Cortex of kidney (tissue), 1 donor: ENCODE measurements at places on chromosomes 2 and 18.

DNA sequence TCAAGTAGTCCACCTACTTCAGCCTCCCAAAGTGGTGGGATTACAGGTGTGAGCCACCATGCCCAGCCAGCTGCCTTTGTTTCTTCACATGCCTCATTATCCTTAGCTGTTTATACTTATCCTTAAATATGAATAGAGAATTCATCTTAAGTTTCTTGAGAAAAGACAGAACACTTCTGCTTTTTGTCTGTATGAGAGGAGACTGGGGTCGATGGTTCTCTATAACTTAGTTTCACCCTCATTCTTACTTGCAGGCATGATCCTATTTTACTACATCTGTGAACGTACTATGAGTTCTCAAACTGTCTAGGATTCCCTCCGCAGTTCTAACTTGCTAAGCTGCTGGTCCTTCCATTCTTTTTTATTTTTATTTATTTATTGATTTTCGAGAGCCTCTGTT lies 20.4 kb downstream of the PPM1B start:
- DNase-seq, result no peak

DNA sequence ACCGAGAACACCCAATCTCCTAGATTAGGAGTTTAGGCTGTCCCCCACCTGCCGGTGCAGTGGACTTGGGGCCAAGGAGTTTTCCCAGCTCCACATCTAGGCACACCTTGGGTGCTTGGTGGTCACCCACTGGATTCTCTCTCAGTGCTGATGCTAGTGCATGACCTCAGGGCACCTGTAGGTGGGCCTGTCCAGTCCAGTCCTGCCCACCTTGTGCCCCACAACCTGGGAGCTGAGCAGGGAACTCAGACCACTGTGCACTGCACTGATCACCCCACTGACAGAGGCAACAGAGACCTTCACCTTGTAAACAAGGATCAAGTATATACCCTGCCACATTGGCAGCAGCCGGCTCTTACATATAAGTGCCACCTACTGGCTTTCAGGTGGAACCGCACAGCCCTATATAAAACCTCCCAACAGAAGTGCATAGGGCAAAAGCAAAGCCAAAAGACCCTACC lies 12.7 kb upstream of the CDH19 start:
- DNase-seq, result no peak

DNA sequence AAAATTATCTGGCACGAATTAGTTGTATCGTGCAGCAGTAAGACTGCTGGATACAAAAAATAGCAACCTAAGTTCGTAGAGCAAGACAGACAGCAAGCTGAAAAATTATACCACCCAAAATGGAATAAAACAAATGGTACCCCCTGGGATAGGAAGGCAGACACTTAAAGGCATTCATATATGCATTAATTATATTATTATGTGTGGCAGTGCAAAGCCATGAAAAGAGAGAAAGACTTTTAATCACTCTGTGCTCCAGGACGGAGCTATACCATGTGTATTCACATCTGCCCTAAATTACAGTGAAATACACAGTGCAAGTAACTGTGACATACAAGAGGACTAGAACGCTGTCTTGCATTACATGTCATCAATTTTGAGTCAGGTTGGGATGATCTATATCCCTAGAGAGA lies 235.9 kb downstream of the GULP1 start:
- DNase-seq, result no peak

GRCh38 chr2:133252780-133253355 lies 315.4 kb downstream of the NCKAP5 start:
- no peak for DNase-seq

- no peak for DNase-seq
Measured at GRCh38 chr18:24319757-24320156, 77.9 kb downstream of the OSBPL1A start.

GRCh38 chr2:25649786-25650185 lies 23.6 kb downstream of the DTNB start:
- DNase-seq, result no peak

GRCh38 chr2:227482638-227483340 lies 10.8 kb downstream of the AGFG1 start:
- no peak for DNase-seq

DNA sequence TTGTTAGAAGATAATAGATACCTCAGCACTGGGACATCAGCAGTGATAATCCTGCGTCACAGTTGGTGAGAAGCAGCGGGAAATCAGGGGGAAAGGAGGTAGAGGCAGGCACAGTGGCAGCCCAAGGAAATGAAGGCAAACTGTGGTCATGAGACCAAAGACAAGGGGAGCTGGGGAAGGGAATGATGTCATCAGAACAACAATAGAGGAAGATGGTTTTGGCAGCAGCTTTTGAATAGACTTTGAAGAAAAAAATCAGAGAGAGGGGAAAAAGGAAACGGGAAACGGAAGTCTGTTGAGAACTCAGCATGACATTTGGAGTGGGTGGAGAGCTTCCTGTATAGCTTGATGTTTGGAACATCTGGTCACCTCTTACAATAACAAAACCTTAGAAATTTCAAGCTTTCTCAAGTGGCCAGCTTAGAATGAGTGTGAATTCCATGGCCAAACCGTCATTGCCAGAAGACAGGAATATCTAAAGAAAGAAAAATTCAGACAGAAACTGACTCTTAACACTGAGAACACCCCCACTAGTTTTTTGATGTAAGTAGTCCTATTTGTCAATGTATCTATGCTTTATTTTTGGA lies 18.4 kb upstream of the YES1 start:
- no peak for DNase-seq

- DNase-seq, result no peak
Measured at GRCh38 chr2:191797500-191797899, 49.4 kb downstream of the CAVIN2 start.

- no peak for DNase-seq
Measured at GRCh38 chr18:6576718-6577375, 152.7 kb upstream of the ARHGAP28 start.

GRCh38 chr2:230601510-230601909 lies 111.1 kb upstream of the CAB39 start:
- DNase-seq, result no peak

DNA sequence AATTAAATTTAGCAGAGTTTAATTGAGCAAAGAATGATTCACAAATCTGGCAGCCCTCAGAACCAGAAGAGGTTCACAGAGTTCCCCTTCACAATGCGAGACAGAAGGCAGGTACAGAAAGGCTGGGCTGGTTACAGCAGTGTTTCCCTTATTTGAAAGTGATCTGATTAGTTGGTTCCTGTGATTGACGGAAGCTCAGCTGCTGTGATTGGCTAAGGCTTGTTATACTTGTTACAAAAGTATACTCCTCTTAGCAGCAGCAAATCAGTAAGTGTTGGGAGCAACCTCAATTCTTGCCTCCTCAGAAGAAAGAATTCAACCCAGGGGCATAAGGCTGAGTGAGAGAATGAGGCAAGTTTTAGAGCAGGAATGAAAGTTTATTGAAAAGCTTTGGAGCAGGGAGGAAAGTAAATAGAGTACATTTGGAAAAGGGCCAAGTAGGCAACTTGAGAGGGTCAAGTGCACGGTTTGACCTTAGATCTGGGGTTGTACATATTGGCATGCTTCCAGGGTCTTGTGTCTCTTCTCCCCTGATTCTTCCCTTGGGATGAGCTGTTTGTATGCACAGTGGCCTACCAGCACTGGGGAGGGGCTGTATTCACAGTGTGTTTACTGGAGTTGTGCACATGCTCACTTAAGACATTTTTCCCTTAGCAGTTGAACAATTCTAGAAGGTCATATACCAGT lies 431.8 kb upstream of the RAB12 start:
- DNase-seq, result no peak

DNA sequence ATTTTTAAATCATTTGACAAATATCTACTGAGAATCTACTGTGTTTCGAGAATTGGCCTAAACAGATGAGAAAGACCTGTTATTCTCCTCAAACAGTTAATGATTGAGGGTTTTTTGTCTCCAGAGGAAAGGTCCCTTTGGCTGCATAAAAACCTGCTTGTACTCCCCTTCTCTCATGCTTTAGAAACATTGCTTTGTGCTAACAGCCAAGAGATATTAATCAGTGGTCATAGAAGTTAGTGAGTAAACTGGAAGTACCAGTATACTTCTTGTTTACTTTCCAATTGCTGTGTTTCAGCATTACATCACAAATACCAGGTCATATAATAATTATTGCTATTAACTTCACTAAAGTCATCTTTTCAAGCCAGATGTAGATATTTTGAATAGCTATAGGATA lies 34.1 kb downstream of the ITGB6 start:
- DNase-seq, result no peak

- no peak for DNase-seq
Measured at GRCh38 chr2:123747326-123747725, 277.8 kb upstream of the CNTNAP5 start.

DNA sequence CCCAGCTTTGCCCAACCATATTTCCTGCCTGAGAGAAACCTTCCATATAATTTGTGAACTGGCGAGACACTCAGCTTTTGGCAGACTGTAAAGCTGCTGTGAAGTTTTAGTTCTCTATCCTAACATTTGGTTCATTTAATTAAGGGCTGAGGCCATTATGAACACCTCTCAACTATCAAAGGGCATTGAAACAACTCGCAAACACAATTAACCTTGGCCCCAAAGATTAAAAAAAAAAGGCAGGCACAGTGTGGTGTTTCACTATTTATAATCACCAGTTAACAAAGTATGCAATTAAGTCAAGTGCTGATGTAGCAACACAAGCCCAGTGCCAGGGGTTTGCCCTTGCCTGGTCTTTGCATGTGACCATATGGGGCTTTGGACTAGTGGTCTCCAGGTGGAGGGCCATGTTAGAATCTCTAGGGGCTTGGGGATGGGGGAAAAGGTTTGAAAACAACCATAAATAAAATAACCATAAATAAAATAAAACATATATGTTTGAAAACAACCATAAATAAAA lies 297.6 kb upstream of the SKOR2 start:
- no peak for DNase-seq

DNA sequence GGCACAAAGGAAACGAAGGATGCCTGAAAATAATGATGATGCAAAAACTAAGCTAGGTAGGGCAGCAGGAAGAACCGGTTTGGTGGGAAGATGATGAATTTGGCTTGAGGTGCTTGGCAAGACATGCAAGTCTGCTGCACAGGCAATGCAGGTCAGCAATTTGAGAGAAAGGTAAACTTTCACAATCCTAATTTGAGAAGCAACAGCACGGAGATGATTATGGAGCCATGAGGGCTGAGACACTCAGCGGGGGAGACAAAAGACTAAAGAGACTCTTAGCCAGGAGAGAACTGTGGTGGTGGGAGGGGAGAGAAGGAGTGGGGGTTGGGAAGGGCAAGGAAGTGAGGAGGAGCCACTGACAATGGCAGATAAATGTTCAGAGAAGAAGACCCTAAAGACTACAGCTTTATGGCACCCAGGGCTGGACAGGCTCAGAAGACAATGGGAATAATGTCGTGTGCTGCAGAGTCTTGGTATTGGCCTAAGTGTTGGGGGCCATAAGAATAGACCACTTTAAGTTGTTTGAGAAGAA lies 19.4 kb upstream of the RNF149 start:
- DNase-seq, result no peak

GRCh38 chr2:133802409-133803039 lies 234.3 kb upstream of the NCKAP5 start:
- no peak for DNase-seq

DNA sequence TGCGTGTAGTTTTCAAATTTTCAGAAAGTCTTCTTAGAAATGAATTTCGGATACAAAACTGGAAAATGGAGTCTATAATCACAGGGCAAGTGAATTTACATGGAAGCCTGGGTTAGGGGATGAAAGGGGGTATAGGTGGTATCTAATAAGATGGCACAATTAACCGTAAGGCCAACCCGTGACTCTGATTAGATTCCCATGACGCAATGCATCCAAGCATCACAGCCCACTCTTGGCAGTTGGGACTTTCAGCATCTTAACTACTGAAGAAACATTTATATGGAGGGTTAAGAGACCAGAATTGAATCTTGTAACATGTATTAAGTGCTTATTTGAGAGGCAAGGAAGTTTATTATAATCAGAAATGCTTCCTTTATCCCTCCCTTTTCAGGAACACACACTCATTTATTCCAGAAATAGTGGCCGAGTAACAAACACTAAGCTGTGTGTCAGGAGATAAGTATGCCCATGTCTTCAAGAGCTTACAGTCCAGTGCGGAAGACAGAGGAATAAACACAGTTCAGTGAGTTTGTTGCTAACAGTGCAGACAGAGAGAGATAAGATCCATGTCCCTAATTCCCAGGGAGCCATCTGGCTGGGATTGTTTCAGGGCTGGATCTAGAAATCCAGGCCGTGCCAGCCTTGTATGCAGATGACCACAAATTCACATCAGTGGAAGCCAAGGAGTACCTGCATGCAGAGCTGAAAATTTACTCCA lies 151.2 kb downstream of the ANTXR1 start:
- DNase-seq, result no peak

- no peak for DNase-seq
Measured at GRCh38 chr2:19881221-19881907, 20.4 kb downstream of the TTC32 start.

DNA sequence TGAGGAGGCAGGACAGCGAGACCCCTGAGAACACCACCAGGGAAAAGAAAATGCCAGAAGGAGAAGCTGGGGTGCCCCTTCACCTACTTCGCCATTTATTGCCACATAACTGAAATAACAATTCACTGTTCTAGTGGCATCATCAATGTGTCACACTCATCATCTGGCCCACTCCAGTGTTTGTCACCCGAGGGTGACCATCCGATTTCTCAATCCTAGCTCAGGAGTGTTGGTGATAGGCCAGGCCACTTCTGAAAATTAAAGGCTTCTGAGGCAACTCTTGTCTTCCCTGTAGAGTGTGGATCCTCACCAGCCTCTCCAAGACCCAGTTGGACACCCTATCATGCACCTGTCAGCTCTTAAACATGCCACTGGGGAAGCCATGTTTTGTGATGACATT lies 62.9 kb upstream of the BZW1 start:
- no peak for DNase-seq

DNA sequence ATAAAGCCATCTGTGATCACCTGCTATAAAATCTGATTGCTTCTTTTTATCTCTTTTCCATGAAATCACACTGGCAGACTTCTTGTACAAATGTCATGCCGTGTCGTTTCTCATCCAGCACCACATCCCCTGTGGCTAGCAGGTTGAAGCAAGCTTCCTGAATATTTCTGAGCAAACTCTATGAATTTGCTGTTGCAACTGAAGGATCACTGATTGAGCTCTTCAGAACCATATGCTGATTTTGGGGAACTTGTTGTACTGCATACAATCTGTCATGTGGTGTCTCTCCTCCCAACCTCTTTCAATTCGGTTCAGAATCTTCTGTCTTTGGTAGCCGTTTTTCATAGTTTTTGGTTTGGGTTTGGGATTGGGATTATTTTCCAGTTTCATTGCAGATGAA lies 57.7 kb upstream of the RBMS1 start:
- DNase-seq, result no peak

DNA sequence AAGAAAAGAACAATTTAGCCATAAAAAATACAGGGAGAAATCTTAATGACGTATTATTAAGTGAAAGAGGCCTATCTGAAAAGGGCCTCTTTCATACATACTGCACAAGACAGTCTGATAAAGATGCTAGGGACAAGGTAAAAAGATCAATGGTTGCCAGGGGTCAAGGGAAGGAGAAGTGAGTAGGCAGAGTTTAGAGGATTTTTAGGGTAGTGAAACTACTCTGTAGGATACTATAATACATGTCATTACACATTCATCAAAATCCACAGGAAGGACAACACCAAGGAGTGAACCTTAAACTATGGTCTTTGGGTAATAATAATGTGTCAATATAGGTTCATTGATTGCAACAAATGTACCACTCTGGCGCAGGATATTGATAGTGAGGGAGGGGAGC lies 289.3 kb downstream of the FSIP2 start:
- no peak for DNase-seq

GRCh38 chr2:122885436-122885835 lies 1130.0 kb downstream of the TSN start:
- no peak for DNase-seq
